ENCODE measurements at places on chromosomes 1 and 21.

DNA sequence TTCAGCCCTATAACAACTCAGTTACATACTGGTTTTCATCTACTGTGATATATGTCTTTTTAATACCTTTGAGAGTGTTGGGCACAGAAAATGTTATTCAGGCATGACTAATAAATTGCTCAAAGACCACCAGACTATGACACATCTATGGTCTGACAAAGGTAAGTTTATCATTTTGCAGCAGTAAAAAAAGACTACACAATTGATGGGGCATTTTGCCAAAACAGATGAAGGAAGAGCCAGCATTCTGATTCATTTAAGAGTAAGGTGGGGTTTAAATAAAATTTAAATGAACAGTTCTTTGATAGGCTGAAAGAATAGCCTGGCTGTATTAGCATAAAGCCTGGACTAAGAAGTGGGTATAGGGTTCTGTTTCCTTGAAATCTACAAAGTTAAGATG lies 8.8 kb upstream of the RNPC3 start:
- DNase-seq = no peak

- DNase-seq = no peak
Observed at GRCh38 chr1:2945821-2946231, 75.4 kb upstream of the ACTRT2 start.

DNA sequence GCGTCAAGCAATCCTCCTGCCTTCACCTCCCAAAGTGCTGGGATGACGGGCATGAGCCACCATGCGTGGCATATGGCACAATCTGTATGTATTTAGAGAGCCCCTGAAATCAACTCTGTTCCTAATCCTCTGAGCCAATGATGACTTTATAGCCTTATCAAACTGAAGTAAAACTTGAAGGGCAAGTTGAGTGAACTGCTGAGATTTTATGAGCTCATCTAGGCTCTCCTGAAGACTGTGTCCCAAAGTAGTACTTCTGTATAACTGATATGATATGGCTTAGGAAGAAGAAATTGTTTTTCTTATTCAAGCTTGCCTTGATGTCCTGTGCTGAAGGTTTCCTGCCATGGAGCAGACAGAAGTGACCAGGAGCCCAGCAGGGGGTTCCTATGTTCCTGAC lies 23.7 kb upstream of the NKAIN1 start:
- DNase-seq = no peak

DNA sequence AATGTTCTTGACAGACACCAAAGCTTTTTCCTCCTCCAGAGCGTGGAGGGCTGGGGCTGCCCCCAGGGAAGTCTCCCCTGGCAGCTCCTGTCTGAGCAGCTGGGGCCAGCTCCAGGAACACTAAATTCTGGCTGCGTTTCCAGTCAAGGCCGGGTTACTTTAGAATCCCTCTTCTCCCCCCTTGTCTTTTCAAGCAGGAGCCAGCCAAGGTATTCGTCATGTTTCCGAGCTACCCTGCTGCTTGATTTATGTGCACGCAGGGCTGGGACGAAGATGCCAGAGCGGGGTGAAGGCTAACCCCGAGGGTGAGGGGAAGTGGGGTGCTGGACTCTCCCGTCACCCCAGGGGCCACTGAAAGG lies 68.1 kb upstream of the ANGPTL1 start:
- DNase-seq = no peak

GRCh38 chr1:15432324-15432723 lies 5.9 kb upstream of the CTRC start:
- peak; percentile 43 for DNase-seq

- no peak for DNase-seq
Observed at GRCh38 chr1:100535264-100535663, 2.7 kb upstream of the GPR88 start.

GRCh38 chr1:192038567-192038966 lies 119.7 kb upstream of the RGS18 start:
- DNase-seq = no peak

- peak; percentile 60 for DNase-seq
Observed at GRCh38 chr1:182235952-182236650, 155.5 kb downstream of the GLUL start.

GRCh38 chr1:243363832-243364231 lies 108.0 kb downstream of the SDCCAG8 start:
- DNase-seq = no peak

- DNase-seq = peak; percentile 53
Observed at GRCh38 chr1:77281491-77282186, at the start of gene AK5. TSS of gene AK5 (plus strand) at chr1:77282019. CDS start at chr1:77282314, 295 bp downstream.

GRCh38 chr1:241696172-241696814 lies 44.2 kb downstream of the WDR64 start:
- no peak for DNase-seq

DNA sequence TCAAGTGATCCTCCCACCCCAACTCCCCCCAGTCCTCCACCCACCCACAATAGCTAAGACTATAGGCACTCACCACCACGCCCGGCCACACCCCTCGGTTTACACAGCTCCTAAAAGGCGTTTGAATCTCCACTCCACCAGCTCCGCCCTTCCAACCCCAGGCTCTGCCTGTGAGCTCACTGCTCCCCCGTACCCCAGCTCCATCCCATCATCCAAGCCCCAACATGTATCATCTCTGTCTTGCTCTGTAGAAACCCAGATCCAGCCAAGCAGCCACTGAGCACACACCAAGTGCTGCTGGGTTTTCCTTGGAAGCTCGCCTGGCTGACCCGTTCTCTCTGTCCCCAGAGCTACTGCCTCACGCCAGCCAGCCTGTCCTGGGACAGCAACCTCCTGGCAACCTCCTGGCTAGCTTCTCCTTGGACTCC lies 12.0 kb upstream of the S100A2 start:
- no peak for DNase-seq

DNA sequence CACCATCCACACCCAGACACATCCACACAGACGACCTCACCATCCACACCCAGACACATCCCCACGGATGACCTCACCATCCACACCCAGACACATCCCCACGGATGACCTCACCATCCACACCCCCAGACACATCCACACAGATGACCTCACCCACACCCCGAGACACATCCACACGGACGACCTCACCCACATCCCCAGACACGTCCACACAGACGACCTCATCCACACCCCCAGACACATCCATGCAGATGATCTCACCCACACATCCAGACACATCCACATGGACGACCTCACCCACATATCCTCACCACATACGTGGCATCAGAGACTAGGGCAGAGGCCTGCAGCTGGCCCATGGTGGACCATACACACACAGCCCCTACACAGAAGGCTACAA lies 14.7 kb upstream of the FABP3 start:
- DNase-seq = no peak

DNA sequence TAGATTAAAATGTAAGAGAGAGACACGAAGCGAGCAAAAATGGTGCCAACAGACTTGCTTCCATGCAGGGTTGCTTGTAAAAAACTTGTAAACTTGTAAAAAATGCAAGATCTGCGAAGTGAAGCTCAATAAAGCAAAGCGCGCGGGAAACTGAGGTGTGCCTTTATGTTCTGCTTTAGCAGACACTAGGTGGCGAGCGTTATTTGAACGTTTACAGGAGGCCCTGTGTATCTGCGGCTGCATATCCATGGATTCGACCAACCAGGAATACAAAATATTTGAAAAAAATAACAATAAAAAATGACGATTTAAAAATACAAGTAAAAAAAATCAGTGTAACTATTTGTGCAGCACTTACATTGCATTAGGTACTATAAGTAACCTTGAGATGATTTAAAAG lies 1.5 kb downstream of the UBE2G2 start:
- no peak for DNase-seq

GRCh38 chr1:82598337-82598736 lies 797.6 kb downstream of the ADGRL2 start:
- no peak for DNase-seq

GRCh38 chr1:151058692-151059091 lies 730 bp downstream of the CDC42SE1 start:
- peak; percentile 84 for DNase-seq

- DNase-seq = no peak
Observed at GRCh38 chr1:18556364-18556763, 74.3 kb upstream of the PAX7 start.

DNA sequence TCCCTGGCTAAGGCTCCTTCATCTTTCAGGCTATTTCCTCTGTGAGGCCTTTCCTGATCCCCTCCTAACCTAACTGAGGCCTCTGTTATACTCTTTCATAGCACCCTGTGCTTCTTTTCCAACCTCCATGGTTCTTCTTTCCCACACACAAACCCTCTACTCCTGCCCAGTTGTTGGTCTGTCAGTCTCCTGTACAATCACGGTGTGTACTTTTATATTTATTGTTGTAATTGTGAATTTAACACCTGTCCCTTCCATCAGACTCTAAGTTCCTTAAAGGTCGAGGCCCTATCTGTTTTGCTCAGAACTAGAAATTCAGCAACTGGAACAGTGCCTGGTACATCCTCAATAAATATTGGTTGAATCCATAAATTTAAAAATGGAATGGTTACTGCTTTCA lies 100.2 kb upstream of the KCNE2 start:
- no peak for DNase-seq

DNA sequence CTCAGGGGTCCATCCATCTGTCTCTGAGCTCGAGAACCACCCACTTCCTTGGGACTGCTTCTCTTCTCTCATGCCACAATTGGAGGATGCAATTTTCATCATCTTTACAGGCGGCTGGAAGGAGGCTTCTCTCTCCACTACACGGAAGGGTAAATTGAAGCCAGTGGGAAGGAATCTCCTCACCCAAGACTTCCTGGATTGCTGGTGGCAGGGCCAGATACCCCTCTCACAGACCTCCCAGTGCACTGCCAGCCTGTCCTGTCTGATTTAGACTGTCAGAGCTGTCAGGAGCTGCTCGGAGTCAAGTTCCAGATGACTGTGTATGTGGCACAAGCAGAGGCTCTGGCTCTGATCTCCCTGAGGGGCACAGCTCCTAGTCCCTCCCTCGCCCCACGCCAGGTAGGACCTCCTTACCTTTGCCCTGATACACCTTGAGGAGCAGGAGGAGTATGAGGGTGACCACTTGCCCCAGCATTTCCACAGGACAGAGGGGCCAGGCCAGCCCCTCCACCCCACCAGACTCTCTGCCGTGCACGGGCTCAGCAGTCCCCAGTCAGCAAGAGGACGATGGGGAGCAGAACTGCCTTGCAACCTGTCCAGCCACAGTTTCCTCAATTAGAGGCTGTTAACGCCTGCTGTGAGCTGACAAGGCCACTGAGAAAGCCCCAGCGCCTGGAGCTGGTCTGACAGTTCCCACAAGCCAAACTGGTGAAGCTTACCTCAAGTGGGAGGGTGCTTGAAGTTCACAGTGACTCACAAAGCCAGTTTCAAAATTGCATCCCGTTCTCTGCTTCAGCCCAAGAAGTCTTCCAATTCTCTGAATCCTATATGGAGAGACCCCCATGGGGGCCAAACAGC lies at the start of gene CD244:
CD244 (minus strand) TSS at position 685 of the 858 bp plus-strand sequence; CDS start at position 475, 210 bp downstream.
- DNase-seq = no peak

DNA sequence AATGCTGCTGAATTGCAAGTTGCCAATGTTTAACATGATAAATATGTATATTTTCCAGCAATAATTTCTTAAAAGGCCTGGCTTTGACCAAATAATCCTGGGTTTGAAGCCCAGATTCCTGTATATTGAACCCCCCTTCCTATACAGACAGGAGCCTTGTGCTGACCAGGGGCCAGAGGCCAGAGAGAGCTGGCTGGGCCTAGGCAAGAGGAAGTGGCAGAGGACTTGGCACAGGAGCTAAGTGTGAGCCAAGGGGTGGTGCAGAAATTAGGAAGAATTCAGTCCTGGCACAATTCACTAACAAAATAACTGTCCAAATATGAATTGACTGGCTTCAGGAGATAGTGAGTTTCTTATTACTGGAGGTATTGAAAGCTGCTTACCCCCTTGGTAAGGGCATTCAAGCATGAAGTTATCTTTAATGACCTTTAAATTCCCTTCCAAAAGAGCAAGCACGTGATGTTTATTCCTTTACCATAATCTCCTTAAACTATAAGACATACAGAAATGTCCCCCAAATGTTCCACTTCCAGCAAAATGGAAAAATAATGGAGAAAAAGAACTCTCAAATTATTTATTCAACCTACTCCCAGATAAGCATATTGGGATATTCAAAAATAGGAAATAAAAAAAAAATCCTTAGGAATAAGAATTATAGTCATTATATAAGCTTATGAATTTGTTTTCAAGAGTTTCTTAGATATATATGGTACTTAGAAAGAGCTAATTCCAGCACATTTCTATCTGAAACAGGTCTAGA lies 26.6 kb downstream of the NIBAN1 start:
- no peak for DNase-seq

- DNase-seq = no peak
Observed at GRCh38 chr1:31476891-31477846, 64.2 kb downstream of the SERINC2 start.

DNA sequence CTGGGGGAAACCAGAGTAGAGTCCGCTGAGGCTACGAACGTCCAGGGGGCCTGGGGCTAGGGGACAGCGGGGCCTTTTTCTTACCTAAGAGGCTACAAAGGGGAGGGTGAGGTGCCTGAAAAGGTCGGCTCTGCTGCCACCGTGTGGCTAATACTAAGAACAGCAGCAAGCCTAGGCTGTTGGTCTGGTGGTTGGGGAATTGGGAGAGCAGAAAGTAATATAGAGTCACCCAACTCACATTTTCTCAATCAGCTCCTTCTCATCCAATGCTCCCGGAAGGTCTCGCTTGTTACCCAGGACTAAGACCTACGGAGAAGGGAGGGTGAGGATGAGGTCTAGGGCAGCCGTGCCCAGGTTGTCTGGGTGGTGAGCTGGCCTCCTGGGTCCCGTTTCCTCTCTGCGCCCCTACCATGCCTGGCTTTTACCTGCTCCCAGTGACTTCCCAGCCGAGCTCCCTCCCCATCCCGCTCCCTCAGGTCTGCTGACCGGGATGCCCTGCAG lies 9.3 kb downstream of the ARL8A start:
- DNase-seq = peak; percentile 25

DNA sequence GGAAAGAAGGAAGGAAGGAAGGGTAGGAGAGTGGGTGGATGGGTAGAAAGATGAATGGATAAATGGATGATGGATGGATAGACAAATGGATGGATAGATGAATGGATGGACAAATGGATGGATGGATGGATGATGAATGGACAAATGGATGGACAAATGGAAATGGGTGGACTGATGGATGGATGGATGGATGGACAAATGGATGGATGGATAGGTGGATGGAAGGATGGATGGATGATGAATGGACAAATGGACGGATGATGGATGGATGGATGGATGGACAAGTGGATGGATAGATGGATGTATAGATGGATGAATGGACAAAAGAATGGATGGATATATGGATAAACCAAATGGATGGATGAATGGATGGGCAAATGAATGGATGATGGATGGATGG lies 30.5 kb downstream of the CHD5 start:
- no peak for DNase-seq

DNA sequence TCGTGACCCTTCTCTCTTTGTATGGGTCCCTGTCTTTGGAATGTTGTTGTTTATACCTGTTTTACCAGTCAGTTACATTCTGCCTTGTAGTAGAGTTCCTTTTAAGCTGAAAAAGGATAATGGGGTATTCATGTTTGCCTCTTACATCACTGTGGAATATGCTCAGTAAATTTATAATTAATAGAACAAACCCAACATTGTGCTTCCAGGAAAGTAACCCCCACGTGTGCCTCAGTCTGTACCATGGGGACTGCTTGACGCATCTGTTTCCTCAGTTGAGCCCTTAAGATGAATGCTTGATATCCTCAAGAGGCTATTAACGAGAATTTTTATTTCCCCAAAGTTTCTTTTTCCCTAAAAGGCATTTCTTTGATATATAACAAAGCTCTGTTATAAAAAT lies 73.4 kb downstream of the ST6GALNAC3 start:
- DNase-seq = no peak

GRCh38 chr1:232239998-232240397 lies 389.9 kb downstream of the SIPA1L2 start:
- DNase-seq = no peak

Measured in NCI-H510A (cell line).